ENCODE measurements at places on chromosomes 3 and 15. TPM values are rescaled to one million over a fixed set of nuclear protein-coding genes. Genes with fewer than 3 reads are reported as not detected.

- peak; percentile 79 for DNase-seq
- no peaks in the 10 kb centered on the region for H3K27me3 ChIP-seq
- H3K4me3 ChIP-seq, result no peak overlapping the region
- H3K27ac ChIP-seq, result no peak overlapping the region
Observed at GRCh38 chr3:42871592-42872196, 4.0 kb downstream of the CYP8B1 start.

Gene ACOX2
- 10.2 TPM for total RNA-seq

Gene ARPP21
- total RNA-seq, result 0.71 TPM

DNA sequence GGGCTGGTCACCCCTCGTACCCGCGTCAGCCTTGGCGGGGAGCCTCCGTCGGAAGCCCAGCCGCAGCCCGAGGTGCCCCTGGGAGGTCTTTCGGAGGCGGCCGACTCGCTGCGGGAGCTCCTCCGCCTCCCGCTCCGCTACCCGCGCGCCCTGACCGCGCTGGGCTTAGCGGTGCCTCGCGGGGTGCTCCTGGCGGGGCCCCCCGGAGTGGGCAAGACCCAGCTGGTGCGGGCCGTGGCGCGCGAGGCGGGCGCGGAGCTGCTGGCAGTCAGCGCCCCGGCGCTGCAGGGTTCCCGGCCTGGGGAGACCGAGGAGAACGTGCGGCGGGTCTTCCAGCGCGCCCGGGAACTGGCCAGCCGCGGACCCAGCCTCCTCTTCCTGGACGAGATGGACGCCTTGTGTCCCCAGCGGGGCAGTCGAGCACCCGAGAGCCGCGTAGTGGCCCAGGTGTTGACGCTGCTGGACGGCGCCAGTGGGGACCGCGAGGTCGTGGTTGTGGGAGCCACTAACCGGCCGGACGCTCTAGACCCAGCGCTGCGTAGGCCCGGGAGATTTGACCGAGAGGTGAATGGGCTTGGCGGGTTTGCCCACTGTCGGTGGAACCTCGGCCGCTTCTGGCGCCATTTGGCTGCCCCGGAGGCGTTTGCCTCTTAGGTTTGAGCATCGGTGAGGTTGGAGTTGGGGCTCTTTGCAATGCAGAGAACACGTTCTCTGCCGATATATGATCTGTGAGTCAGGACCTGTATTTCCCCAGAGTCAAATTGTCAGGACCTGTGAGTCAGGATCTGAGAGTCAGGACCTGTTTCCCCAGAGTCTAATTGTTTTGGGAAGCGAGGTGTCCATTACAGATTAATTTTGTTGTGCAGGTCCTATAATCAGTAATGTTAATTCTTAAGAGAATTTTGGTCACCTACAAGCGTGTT, 24.9 kb upstream of the GATM start:
- peaks cover under 1% of the 10 kb centered on the region for H3K36me3 ChIP-seq
- peaks cover 5% of the 10 kb centered on the region for H3K4me1 ChIP-seq
- DNase-seq, result peak; percentile 41
- peak overlapping the region; percentile 82 for H3K4me3 ChIP-seq

Gene VEPH1
- total RNA-seq, result 237 TPM

DNA sequence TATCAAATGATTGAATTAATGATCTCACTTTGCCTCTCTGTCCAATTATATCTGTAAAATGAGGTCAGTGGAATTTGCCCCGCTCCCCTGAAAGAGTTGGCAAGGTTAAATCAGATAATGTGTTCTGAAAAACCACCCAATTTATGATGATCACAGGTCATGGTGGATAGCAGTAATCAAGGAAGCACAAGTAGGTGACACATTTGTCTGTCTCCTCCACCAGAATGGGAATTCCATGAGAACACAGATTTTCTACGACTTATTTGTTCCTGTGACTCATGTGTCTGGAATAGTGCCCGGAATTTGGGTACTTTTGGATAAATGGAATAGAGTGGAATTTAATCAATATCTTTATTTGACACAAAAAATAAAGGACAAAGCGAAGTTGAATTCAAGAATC, 220.9 kb upstream of the SUCLG2 start:
- no peak overlapping the region for H3K4me3 ChIP-seq
- H3K36me3 ChIP-seq, result no peaks in the 10 kb centered on the region
- no peak for DNase-seq
- H3K27me3 ChIP-seq, result no peaks in the 10 kb centered on the region
- no peak overlapping the region for H3K27ac ChIP-seq
- H3K4me1 ChIP-seq, result no peaks in the 10 kb centered on the region

Gene MST1
- 13.3 TPM for total RNA-seq

GRCh38 chr3:5022187-5022965, 43.1 kb downstream of the BHLHE40 start:
- H3K27me3 ChIP-seq, result no peaks in the 10 kb centered on the region
- H3K27ac ChIP-seq, result no peak overlapping the region
- DNase-seq, result no peak

Gene CASR
- total RNA-seq, result 0.40 TPM

GRCh38 chr3:17423786-17424536, 318.5 kb downstream of the TBC1D5 start:
- no peak for DNase-seq
- H3K27me3 ChIP-seq, result no peaks in the 10 kb centered on the region
- no peaks in the 10 kb centered on the region for H3K36me3 ChIP-seq
- no peak overlapping the region for H3K4me3 ChIP-seq
- H3K27ac ChIP-seq, result no peak overlapping the region
- peaks cover 7% of the 10 kb centered on the region for H3K4me1 ChIP-seq

- no peak overlapping the region for H3K4me3 ChIP-seq
- H3K4me1 ChIP-seq, result peaks cover 28% of the 10 kb centered on the region
- no peaks in the 10 kb centered on the region for H3K36me3 ChIP-seq
- no peak for DNase-seq
Observed at GRCh38 chr15:57053470-57053869, 135.0 kb downstream of the TCF12 start.

DNA sequence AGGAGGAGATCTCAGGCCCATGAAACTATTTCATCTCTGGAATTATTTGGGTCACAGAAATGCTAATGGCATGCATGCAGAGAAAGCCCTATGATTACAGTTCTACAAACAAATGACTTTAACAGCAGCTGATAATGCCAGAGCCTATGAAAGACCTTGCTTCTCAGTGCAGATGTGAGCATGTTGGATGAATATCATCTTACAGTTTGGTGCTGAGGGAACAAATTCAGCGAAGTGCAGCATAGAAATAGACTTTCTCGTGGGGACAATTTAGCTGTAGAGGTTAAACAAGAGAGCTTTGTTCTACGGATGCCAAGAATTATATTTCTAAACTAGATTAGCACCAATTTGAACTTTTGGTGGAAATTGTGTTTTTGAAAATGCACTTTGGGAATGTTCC, 27.7 kb downstream of the PTX3 start:
- DNase-seq, result no peak
- no peak overlapping the region for H3K27ac ChIP-seq
- H3K36me3 ChIP-seq, result no peaks in the 10 kb centered on the region
- H3K27me3 ChIP-seq, result no peaks in the 10 kb centered on the region
- no peaks in the 10 kb centered on the region for H3K4me1 ChIP-seq

DNA sequence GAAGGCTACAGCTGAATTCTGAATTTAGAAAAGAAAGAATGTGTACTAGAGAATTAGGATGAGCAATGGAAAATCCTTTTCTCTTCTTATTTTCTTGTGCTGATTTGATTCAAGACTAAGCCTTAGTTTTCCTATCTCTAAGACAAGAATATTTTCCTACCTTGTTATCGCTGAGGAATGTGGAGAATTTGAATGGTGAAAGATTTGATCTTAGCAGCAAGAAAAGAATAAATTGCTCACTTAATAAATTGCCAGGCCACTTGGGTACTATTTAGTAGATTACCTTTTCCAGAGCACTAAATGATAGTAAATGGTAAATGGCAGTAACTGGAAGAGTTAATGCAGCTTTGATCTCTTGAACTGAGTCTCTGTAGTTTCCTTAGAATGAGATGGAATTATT, 145.7 kb upstream of the MEIS2 start:
- DNase-seq, result no peak
- no peak overlapping the region for H3K4me3 ChIP-seq
- no peaks in the 10 kb centered on the region for H3K4me1 ChIP-seq
- H3K27me3 ChIP-seq, result no peaks in the 10 kb centered on the region

Gene EPHA3
- total RNA-seq, result 2.5 TPM

DNA sequence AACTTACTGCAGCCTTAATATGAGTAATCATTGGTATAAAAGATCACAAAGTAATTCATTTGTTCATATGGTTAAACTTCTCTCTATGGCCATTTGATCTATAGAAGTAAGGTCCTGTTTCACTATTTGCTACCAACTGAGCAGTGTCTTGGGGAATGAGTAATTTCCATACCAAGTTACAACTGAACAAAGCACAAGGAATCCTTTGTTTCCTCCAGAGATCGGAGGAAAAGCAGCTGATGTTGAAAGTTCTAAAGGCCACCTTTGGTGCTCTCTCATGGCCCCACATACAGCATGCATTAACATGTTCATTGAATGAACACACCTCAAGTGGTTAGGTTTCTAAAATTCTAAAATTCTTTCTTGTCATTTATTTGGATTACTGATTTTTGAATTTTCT, 7.1 kb upstream of the CNTN3 start:
- no peaks in the 10 kb centered on the region for H3K36me3 ChIP-seq
- no peaks in the 10 kb centered on the region for H3K27me3 ChIP-seq
- H3K4me3 ChIP-seq, result no peak overlapping the region
- no peaks in the 10 kb centered on the region for H3K4me1 ChIP-seq
- DNase-seq, result no peak
- H3K27ac ChIP-seq, result no peak overlapping the region

DNA sequence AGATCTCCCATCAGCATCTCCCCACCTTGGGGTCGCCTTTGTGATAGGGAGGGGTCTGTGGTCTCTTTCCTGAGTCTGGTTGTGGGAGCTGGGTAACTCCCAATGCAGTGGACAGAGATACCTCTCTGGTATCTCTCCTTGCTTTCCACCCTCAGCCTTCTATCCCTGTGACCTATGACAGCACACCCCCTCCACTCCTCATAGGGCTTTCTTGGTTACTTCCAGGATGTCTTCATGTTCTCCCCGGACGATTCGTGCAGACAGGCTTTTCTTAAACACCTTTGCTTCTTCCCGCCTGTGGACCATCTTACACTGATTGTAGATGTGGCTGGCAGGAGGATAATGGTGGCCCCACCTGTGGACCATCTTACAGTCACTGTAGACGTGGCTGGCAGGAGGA, 14.2 kb upstream of the NRROS start:
- no peak overlapping the region for H3K27ac ChIP-seq
- H3K4me1 ChIP-seq, result no peaks in the 10 kb centered on the region
- no peaks in the 10 kb centered on the region for H3K36me3 ChIP-seq

GRCh38 chr3:43637702-43638101, 15.9 kb upstream of the ANO10 start:
- H3K27ac ChIP-seq, result no peak overlapping the region
- H3K27me3 ChIP-seq, result no peaks in the 10 kb centered on the region
- H3K36me3 ChIP-seq, result no peaks in the 10 kb centered on the region
- no peak overlapping the region for H3K4me3 ChIP-seq
- H3K4me1 ChIP-seq, result no peaks in the 10 kb centered on the region

GRCh38 chr3:47780741-47781684, 680 bp downstream of the SMARCC1 start:
- peak; percentile 72 for DNase-seq
- peak overlapping the region; percentile 94 for H3K27ac ChIP-seq
- peaks cover 4% of the 10 kb centered on the region for H3K4me1 ChIP-seq
- peak overlapping the region; percentile 93 for H3K4me3 ChIP-seq

Gene ISLR
- 14.6 TPM for total RNA-seq

- no peaks in the 10 kb centered on the region for H3K27me3 ChIP-seq
- no peak for DNase-seq
- H3K36me3 ChIP-seq, result no peaks in the 10 kb centered on the region
- H3K4me1 ChIP-seq, result no peaks in the 10 kb centered on the region
- no peak overlapping the region for H3K4me3 ChIP-seq
- H3K27ac ChIP-seq, result no peak overlapping the region
Observed at GRCh38 chr3:122932251-122932967, 95.2 kb downstream of the SEMA5B start.

GRCh38 chr3:45041666-45042065, 15.6 kb downstream of the CLEC3B start:
- peak overlapping the region; percentile 48 for H3K27ac ChIP-seq
- no peaks in the 10 kb centered on the region for H3K27me3 ChIP-seq
- no peak for DNase-seq
- no peaks in the 10 kb centered on the region for H3K36me3 ChIP-seq
- H3K4me3 ChIP-seq, result no peak overlapping the region

Measured in lung (tissue), 17 donors.